ENCODE measurements at places on chromosomes 6 and 20.

GRCh38 chr6:159012201-159012600 is 12.2 kb upstream of the RSPH3 start:
- no peak for DNase-seq

GRCh38 chr6:26576407-26576843 is 20.3 kb upstream of the ABT1 start:
- no peak for DNase-seq

DNA sequence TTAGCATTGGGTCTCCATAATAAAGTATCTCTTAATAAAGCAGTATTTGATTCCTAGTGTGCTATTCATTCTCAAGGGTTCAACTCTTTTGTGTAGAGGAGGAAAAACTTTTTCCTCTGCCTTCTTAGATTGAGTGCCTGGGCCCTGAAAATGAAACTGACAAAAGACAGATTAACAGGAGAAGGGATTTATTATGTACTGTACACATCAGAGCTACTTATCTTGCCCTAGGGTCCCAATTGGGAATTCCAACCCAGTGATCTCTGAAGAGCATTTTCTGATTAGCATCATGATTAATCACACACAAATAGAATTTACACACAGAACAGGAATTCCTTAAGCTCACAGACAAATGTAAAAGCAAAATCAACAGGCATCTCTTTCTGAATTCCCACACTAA is 128.9 kb downstream of the CD164 start:
- DNase-seq: no peak

DNA sequence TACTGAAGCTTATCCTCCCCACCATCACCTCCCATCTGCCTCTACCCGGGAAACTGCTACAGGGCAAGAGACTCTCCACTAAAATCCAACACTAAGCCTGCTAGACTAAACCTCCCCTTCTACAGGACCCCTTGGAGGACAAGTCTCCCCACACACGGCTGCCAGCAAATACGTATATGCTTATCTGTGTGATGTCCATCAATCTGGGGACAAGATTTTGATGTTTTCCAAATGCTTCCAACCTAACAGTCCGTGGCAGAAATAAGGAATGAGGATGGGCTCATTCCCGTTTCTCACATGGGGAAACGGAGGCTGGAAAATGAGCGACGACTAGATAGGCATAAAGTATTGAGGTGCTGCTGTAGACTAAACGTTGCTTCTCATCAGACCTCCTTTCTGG is 1.8 kb downstream of the KCNK5 start:
- no peak for DNase-seq

DNA sequence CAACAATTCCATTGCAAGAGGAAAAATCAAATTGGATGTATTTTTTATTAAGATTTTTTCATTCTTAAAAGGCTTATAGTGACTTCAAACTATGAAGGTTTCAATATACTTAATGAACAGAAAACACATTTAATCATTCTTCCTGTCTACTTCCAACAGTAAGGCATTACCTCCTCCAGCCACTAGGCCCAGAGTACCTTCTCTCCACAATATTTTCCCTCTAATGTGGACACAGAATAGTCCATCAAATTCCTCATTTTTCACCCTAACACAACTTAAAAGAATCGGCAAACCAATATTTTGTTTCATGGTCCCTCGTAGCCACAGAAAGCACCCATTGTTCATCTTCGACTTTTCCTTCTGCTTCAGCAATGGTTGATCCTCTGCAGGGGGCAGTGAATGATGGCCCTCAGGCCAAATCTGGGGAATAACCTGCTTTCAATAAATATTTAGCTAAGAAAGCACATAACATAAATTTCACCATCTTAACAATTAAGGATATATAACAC is 335.4 kb upstream of the ID4 start:
- DNase-seq: no peak

- no peak for DNase-seq
Observed at GRCh38 chr20:10674684-10675449, 1.1 kb upstream of the JAG1 start.

DNA sequence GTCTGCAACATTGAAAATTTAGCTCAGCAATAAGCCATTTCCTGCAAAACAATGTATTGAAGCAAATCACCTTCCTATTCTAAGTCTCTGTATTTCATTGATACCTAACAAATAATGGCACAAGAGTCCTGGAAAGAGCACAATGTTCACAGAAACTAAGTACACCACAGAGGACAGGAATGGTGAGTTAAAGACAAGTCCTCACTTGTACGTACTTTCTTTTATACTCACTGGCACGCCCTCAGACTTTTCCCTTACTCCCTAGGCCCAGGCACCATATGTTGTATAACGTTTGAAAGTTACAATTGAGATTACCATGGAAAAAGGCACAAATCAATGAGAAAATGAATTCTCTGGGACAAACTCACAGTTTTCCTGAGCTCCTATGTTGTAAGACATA is 683.0 kb upstream of the MANEA start:
- DNase-seq: no peak

GRCh38 chr20:13995841-13996240 is 525 bp downstream of the MACROD2 start:
- no peak for DNase-seq

GRCh38 chr6:69581581-69581980 is 215.2 kb downstream of the LMBRD1 start:
- no peak for DNase-seq

- DNase-seq: no peak
Observed at GRCh38 chr20:49230021-49230420, 10.8 kb downstream of the DDX27 start.

GRCh38 chr6:13635948-13636658 is 21.0 kb downstream of the NOL7 start:
- DNase-seq: no peak

- DNase-seq: no peak
Observed at GRCh38 chr6:163630096-163630495, 215.6 kb downstream of the QKI start.

DNA sequence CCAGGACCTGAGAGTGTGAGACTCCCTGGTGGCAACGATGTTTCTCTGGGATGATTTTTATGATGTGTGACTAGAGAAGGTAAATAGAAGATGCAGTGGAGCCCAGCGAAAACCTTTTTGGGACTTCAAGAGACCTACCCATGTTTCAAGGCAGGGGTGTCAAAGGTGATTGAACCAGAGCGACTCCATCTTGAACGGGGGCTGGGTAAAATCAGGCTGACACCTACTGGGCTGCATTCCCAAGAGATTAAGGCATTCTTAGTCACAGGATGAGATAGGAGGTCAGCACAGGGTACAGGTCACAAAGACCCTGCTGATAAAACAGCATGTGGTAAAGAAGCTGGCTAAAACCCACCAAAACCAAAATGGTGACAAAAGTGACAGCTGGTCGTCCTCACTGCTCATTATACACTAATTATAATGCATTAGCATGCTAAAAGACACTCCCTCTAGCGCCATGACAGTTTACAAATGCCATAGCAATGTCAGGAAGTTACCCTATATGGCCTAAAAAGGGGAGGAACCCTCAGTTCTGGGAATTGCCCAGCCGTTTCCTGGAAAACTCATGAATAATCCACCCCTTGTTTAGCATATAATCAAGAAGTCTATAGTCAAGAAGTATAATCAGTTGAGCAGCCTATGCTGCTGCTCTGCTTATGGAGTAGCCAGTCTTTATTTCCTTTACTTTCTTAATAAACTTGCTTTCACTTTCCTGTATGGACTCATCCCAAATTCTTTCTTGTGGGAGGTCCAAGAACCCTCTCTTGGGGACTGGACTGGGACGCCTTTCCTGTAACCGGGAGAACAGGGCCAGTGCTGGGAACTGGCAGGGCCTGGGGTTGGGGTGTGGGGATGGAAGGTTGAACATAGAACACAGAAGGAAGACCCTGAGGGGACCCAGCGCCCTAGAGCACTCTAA is 526.4 kb downstream of the QKI start:
- DNase-seq: no peak

GRCh38 chr6:144782634-144783033 is 497.5 kb downstream of the UTRN start:
- no peak for DNase-seq

- DNase-seq: no peak
Observed at GRCh38 chr6:52541135-52541534, 35.7 kb downstream of the TRAM2 start.

GRCh38 chr20:41480054-41480770 is 113.6 kb upstream of the EMILIN3 start:
- DNase-seq: no peak

DNA sequence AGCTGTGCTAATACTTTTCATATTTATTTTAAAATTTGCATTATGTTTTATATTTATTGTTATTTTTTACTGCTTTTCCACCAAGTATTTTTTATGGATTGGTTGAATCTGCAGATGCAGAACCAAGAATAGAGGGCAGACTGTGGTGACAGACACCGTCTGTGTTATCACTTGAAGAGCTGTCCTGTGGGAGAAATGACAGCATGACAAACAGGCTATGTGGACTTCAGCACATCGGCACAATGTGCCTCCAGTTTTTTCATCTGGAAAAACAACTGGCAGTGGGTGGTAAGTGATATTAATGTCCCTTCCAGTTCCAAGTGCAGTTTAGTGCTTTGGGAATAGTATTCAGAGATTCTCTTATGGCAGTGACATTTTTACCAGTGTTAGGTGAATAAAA is 492.9 kb downstream of the PRKN start:
- DNase-seq: no peak

Measured in T-helper 1 cell (primary cell).